Vagina (tissue), 2 donors: ENCODE measurements at places on chromosomes 1 and 21. TPM values are rescaled to one million over a fixed set of nuclear protein-coding genes. Genes with fewer than 3 reads are reported as not detected.

DNA sequence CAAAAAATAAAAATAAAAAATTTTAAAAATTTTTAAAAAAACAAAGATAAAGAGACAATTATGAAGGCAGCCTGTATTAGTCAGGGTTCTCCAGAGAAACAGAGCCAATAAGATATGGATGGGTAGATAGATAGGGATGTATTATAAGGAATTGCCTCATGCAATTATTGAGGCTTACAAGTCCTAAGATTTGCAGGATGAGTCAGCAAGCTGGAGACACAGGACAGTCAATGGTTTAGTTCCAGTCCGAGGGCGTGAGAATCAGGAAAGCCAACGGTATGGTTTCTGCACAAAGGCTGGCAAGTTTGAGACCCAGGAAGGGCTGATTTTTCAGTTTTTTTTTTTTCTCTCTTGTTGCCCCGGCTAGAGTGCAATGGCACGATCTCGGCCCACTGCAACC, 24.1 kb upstream of the EIF4G3 start:
- no peak for DNase-seq

CNR2 gene
- total RNA-seq: not detected

FGR gene
- total RNA-seq: 18.4 TPM

DNA sequence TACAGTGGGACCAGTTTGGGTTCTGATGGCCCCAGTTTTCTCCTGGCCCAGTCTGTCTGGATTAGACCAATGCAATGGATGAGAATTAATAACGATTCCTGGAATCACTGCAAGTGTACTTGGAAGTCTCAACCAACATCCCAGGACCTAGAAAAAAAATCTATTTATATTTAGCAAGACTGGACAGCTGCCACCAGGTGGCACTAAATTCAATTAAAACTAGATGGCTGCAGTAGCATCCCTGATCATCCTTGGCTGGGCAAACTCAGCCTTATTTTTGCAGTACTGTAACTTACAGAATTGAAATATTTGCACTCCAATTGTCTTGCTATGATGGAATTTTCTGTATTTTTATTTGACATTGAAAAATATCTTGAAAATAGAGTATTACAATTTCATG, 165.7 kb downstream of the NCAM2 start:
- no peak for DNase-seq

GRCh38 chr21:36723371-36723881, 24.5 kb downstream of the SIM2 start:
- DNase-seq: no peak

DNA sequence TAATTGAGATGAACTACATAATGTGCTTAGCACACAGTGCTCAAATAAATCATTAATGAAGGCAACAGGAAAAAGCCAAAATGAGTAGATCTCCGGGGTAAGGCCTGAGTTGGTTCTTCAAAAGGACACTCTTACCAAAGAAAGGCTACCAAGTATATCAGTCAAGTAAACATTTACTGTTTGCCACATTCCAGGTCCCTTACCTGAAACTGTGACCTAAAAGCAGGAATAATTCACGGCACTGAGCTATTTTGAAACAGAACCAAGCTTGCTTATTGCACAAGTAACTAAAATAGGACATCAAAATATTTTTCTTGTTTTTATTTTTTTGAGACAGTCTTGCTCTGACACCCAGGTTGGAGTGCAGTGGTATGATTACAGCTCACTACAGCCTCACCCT, 2.0 kb upstream of the PITHD1 start:
- no peak for DNase-seq

TP73 gene
- 8.1 TPM for total RNA-seq

GRCh38 chr1:25208561-25209222, 23.6 kb downstream of the SYF2 start:
- no peak for DNase-seq

- no peak for DNase-seq
Observed at GRCh38 chr1:6075748-6076147, 30.1 kb downstream of the KCNAB2 start.

DNA sequence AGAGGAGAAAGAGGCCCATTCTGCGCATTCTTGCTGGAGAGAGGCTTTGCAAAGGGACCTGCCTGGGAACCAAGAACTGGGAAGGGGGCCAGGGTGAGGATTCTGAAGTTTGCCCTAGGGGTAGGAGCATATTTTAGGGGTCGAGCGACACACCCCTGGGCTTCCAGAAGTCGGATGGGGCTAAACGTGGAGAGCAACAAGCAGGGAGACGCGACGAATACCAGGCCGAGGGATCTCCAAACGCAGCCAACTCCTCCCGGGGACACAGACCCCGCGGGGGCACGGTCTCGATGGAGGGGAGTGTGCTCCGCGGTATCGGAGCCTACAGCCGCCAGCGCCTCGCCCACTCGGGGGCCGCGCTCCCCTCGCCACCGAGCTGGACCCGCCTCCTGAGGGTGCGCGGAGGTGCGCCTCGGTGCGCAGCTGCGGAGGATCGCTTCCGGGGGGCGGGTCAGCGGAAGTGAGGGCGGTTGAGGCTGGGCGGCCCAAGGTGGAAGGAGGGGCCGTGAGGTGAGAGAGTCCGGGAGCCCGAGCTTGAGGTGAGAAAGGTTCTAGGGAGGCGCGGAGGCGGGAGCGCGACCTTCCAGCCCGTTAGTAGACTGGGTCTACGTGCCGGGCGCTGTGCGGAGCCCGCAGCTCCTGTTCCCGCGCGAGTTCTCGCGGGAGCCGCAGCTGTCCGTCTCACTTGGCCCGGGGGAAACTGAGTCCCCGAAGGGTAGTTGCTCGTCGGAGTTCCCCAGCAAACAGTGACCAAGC, at the start of gene MTFR1L:
TSS of gene MTFR1L (plus strand) at position 464 of the 756 bp plus-strand sequence. CDS start 3,151 bp downstream, outside the sequence.
- DNase-seq: no peak

DNA sequence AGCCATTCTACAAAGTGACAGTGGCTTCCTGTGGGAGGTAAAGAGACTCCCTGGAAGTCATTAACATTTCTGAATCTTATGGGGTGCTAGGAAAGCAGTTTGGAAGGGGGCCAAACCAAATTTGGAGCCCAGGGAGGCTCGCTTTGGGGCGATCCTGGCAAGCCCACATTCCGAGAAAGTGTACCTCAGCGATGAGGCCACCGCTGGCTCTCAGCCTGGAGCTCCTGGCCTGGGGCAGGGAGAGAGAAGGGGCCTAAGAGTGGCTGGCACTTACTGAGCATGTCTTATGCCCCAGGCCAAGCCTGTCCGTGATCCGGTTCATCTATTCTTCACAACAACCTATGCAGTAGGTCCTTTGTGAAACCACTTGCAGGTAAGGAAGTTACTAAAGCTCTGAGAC, 98.8 kb downstream of the CCDC185 start:
- DNase-seq: no peak

GRCh38 chr21:14452031-14452726, 69.2 kb upstream of the HSPA13 start:
- no peak for DNase-seq

GRCh38 chr1:208006258-208006920, 95.5 kb upstream of the CD34 start:
- no peak for DNase-seq

WDR3 gene
- 9.3 TPM for total RNA-seq

DNA sequence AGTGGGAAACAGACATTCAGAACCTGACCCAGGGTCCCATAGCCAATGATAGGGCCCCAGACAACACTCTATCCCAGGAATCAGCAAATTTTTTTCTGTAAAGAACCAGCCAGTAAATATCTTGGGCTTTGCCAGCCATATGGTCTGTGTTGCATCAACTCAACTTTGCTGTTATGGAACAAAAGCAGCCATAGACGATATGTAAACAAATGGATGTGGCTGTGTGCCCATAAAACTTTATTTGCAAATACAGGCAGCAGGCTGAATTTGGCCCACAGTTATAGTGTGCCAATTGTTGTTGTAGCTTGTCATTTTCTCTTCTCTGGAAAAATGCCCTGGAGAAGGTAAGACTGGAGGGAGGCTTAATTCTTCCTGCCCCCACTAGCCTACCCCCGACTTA, 431.1 kb upstream of the VAMP3 start:
- DNase-seq: no peak

GRCh38 chr1:243708210-243708609, 141.8 kb downstream of the AKT3 start:
- no peak for DNase-seq

GRCh38 chr1:171345536-171345935, 31.6 kb downstream of the FMO4 start:
- no peak for DNase-seq

TAS1R1 gene
- not detected for total RNA-seq

GRCh38 chr1:35718492-35719336, at the start of gene C1orf216:
TSS of gene C1orf216 (minus strand) at chr1:35718884. CDS start at chr1:35716321, 2,563 bp downstream.
- no peak for DNase-seq

THEM5 gene
- total RNA-seq: 0.98 TPM

ADAMTSL4 gene
- total RNA-seq: 64.6 TPM

LCE2A gene
- total RNA-seq: not detected

HMCN1 gene
- total RNA-seq: 10.6 TPM

INAVA gene
- total RNA-seq: 42.2 TPM

CXADR gene
- total RNA-seq: 19.2 TPM

GRCh38 chr1:211281320-211282022, 22.3 kb downstream of the RCOR3 start:
- no peak for DNase-seq

GRCh38 chr1:61782771-61783170, 40.5 kb downstream of the PATJ start:
- DNase-seq: no peak

GRCh38 chr1:220990427-220991339, 111.4 kb downstream of the HLX start:
- DNase-seq: no peak

- no peak for DNase-seq
Observed at GRCh38 chr1:183566026-183566425, 24.2 kb downstream of the NCF2 start.

GRCh38 chr21:43603233-43603626, 56.1 kb downstream of the HSF2BP start:
- DNase-seq: no peak

DNA sequence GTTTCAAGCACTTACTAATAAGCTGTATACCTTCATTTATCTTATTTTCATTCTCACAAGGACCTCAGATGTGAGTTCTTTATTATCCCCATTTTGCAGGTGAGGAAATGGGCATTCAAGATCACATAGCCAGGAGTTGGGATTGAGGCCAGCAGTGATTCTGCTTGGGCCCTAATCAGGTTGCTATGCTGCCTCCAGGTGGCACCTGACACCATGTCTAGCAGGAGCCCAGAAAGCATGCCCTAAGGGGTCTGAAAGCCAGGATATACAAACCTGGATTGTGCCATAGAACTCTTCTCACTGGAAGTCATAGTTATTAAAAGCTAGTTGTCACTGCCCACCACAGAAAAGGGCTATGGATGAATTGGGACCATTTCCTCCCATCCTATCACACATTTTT, 61.1 kb downstream of the FYB2 start:
- no peak for DNase-seq

DNA sequence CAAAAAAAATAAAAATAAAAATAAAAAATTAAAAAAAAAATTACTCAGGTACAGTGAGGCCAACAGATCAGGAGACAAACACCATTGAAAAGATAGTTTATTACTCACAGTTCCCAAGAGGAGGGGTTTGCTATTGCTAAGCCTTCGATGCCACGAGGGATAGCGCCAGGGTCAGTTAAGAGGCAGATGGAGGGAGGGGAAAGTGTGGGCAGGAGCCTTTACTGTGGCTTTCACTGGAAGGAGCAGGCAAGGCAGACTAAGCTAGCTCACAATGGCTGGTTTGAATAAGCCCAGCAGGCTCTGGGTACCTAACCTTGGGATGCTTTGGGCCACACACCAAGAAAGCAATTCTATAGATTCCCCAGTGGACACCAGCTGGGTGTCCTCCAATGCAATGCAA, 12.7 kb upstream of the RNF187 start:
- DNase-seq: no peak

DNA sequence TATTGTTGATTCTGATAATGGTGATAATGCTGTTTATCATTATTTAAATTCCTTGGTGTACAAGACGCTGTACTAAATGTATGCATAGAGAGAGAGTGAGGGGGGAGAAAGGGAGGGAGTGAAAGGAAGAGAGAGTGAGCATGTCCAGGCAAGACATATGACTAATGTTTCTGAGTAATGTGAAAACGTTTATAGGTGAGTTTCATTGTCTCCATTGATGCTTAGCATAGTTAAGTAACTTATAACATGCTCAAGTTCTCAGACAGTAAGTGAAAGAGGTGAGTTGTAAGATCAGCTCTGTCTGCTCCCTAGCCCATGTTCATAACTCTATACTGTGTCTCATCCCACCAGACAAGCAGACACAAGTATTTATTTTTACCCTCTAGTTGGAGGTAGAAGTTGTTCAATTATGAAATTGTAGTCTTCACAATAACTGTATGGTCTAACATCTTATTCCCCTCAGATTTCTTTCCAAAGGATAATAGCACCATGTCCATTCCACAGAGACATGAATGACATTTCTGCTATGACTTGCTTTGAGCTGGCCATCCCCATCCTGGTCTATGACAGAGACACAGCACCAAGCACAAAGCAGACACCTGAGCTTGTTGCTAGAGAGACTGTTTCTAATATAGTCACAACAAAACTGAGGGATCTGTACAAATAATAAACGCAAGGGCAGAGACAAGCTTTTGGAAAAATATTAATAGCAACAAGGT, 285.1 kb downstream of the CACNA1E start:
- DNase-seq: no peak

AIRE gene
- 0.25 TPM for total RNA-seq

SLC45A3 gene
- total RNA-seq: 0.25 TPM

DNA sequence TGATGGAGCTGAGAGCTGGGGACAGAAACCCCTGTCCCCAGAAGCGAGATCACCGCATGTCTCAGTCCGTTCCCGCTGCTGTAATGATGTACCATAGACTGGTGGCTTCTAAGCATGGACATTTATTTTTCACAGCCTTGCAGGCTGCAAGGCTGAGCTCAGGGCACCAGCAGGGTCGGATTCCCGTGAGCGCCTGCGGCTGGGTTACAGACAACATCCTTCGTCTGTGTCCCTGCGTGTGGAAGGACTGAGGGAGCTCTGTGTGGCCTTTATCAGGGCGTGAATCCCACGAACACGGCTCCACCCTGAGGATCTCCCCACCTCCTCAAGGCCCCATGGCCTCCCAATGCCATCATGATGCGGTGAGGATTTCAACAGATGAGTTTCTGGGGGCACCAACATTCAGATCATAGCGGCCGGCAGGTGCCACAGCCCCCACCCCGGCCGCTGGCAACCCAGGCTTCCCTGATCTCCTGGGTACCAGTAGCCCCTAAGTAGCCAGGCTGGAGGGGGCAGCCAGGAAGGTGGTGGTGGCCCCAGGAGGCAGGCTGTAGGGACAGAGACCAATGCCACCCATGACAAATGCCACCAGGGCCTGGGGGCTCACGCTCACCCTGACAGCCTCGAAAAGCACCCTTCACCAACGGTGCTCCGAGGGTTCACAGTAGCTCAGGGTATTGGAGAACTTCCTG, 104.4 kb downstream of the CRYAA start:
- DNase-seq: no peak

CNIH3 gene
- not detected for total RNA-seq
